ENCODE measurements at places on chromosomes 13 and 19.

- no peak for DNase-seq
Measured at GRCh38 chr13:26949701-26950502, 189.3 kb upstream of the GPR12 start.

GRCh38 chr13:61255040-61255796 lies 160.4 kb downstream of the PCDH20 start:
- DNase-seq = no peak

GRCh38 chr13:21730186-21730880 lies 59.5 kb downstream of the FGF9 start:
- no peak for DNase-seq

- no peak for DNase-seq
Measured at GRCh38 chr13:55091172-55091571, 2049.5 kb upstream of the PRR20A start.

DNA sequence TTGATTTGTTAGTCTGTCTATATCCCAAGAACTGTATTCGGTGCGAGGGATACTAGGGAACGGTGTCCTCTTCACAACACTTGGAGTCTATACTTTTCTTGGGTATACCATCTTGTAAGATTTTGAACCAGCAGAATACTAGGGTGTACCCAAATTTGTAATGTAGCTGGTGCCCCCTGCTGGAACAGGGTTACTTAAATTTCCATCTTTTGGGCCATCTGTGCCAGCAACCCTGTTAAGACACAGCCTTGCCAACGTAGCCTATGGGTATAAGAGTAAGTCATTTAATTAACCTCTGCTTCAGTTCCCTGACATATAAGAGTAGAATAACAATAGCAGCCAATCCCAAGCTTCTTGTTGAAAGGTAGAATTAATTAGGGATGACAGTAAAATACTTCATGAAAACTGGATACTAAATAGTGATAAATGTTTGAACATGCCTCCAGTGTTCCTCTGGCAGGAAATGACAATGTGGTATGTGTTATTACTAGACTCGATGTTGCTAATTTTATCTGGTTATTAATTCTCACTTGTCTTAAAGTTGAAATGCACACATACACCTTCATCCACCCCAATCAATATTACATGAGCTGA lies 607.6 kb downstream of the FGF9 start:
- DNase-seq = no peak

GRCh38 chr19:7742575-7742974 lies 4.8 kb downstream of the CD209 start:
- no peak for DNase-seq

GRCh38 chr13:97141564-97142005 lies 80.5 kb upstream of the MBNL2 start:
- peak; percentile 81 for DNase-seq

GRCh38 chr13:103883698-103884097 lies 817.5 kb upstream of the SLC10A2 start:
- no peak for DNase-seq

DNA sequence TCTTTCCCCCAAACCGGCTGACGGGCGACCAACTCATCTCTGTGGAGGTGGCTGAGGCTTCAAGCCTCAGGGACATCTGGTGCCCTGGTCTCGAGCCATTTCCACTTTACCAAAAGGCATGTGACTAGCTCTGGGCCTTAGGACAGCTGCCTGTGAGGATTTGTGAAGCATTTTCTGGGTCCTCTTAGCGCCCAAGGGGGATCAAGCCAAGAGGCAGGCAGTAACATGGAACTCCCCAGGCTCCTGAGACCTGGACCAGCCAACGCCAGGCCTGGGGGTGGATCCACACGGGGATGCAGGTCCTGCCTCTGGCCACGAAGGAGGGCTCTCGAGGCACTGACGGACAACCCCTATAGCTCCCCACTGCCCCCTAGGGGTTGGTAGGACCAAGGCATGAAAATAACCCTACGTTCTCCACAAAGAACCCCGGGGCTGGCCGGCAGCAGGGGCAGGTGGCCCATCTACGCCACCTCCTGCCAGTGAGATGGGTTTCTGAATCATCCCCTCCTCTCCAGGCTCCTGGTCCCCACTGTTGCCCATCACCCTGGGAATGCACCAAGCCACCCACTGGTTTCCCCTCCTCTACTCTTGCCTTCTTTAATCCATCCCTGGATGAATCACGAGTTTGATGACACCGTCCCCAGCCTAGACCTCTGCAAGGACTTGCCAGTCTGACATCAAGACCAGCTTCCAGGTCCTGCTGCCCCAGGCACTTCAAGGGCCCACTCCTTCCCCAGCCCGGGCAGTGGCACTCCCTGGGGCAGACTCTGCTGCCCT lies 7.0 kb upstream of the MYDGF start:
- no peak for DNase-seq

DNA sequence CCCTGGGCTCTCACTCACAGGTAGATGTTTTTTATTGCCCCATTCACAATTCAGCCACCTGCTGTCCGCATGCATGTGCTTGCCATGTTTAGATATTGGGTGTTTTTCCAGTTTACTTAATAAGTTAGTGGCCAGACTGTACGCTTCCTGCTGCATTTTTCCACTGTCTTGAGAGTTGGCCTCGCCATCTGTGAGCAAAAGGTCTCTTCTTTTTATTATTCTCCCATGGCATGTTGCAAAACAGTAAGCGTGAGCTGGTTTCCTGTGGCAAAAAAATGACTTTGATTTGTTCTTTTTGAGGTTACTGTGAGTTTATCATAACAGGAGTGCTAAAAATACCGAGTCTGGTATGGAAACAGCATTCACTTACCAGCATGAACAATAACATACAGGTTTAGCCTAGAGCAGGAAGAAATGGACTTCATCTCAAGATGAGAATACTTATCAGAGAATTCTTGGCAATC lies 46.0 kb downstream of the SAE1 start:
- DNase-seq = no peak

- DNase-seq = no peak
Measured at GRCh38 chr19:1644070-1644469, 8.3 kb downstream of the TCF3 start.

GRCh38 chr19:6475321-6476108 lies 6.1 kb downstream of the DENND1C start:
- no peak for DNase-seq

DNA sequence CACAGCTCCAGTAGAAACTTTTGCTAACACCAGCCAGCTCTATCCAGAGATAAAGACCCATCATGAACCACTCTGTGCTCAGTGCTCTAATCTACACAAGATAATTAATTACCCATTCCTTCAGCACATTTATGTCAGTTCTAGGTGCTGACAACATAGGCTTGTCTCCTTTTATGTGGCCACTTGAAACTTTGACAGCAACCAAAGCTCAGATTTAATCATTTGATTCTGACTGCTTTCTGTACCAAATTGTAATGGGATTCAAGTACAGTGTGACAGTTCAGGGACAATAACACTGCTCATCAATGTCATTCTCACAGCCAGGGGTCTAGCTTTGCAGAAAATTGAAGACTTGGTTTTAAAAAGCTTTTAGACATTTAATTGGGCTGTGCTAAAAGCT lies 266.6 kb downstream of the KCTD12 start:
- DNase-seq = no peak

Data from RCC 7860 (cell line).